NCI-H748 treated with DMSO at 0.1 percent for 48 hours (cell line): ENCODE measurements at places on chromosomes 12 and 14.
A peak's percentile ranks its signal among the peaks of the same experiment; 100 is the strongest.

DNA sequence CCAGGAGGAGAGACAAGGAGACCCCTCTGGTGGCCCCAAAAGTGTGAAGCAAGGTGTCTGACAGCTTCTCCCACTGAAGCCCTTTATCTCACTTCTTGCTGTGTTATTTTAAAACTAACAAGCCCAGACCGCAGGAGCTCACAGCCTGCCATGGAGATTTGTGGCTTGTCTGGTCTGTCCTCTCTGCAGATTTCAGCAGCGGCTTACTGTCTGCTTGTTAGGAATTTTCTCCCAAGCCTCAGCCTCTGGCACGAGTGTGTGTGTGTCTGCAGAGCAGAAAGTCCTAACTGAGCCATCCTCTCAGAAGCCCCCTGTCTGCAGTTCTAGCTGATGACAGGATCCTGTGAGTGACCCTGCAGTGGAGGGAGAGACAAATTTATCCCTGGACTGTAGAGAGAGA is 87.9 kb upstream of the HSPB8 start:
- no peak for DNase-seq

DNA sequence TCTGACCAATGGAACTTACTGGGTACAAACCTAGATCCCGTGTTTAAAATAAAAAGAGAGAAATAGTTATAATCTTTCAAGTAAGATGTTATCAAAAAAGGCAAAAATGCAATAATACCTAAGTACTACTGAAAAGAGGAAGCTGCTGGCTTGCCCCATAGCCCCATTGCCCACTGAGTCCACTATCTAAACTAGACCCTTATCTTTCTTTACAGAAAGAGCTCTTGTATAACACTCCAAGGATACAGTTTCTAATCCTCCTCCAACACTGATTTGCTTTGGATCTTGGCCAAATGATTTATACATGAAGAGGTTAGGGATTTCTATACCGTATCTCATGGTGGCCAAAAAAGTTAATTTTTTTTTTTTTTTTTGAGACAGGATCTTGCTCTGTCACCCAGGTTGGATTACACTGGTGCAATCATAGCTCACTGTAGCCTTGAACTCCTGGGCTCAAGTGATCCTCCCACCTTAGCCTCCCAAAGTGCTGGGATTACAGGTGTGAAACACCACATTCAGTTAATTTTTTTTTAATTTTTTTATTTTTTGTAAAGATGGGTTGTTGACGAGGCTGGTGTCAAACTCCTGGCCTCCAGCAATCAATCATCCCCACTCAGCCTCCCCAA is 2.6 kb downstream of the GXYLT1 start:
- no peak for DNase-seq

- no peak for DNase-seq
Measured at GRCh38 chr14:99534863-99535262, 53.7 kb downstream of the CCNK start.

GRCh38 chr12:122949816-122950675 is 16.2 kb downstream of the ABCB9 start:
- DNase-seq: no peak

DNA sequence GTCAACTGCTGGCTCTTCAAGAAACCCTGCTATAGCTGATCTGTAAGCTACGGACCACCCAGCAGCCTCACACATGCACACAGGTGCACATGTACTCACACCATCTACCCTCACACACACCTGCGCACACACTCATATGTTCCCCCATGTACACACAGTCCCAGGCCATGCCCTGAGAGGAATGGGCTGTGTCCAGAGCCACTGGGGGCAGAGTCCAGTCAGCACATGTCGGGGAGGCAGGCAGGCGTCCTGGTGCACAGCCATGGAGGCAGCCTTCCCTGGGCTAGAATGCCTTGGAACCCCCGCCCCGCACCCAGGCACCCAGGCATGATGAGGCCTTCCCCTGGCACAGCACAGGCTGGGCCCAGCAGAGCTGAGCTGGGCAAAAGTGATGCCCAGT is 58.3 kb upstream of the DLK1 start:
- DNase-seq: no peak

GRCh38 chr12:17511369-17511768 is 578.6 kb downstream of the RERGL start:
- no peak for DNase-seq

- DNase-seq: no peak
Measured at GRCh38 chr14:99327458-99328250, 55.7 kb upstream of the BCL11B start.

DNA sequence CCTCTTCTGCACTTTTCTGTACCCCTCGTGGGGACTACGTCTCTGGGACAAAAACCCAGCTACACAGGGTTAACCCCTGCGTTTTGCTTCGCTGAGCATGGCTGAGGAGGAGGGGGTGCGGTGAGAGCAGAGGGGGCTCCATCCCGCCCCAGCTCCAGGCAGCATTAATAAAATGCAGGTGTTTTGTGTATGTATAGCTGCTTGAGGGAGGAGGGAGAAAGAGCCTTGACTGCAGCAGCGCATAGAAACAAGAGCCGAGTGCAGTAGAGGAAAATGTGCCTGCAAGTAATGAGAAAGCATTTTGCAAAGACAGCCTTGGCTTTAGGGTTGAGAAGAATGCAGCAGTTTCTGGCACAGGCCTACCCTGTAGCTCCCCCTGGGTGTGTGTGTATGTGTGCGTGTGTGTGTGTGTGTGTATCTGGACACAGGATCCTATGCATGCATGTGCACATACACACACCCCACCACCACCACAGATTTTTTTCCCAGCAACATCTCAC is 103.9 kb downstream of the ZFP36L1 start:
- no peak for DNase-seq

GRCh38 chr12:131848753-131849152 is 20.6 kb downstream of the MMP17 start:
- DNase-seq: no peak

GRCh38 chr14:32508281-32508680 is 179.2 kb downstream of the AKAP6 start:
- DNase-seq: no peak

GRCh38 chr12:54526812-54527630 is 22.4 kb upstream of the PDE1B start:
- no peak for DNase-seq

GRCh38 chr14:53127832-53128231 is 25.3 kb downstream of the DDHD1 start:
- DNase-seq: no peak

- no peak for DNase-seq
Measured at GRCh38 chr12:131882804-131883520, 11.5 kb upstream of the ULK1 start.

- no peak for DNase-seq
Measured at GRCh38 chr12:47885012-47885501, 19.7 kb downstream of the VDR start.

DNA sequence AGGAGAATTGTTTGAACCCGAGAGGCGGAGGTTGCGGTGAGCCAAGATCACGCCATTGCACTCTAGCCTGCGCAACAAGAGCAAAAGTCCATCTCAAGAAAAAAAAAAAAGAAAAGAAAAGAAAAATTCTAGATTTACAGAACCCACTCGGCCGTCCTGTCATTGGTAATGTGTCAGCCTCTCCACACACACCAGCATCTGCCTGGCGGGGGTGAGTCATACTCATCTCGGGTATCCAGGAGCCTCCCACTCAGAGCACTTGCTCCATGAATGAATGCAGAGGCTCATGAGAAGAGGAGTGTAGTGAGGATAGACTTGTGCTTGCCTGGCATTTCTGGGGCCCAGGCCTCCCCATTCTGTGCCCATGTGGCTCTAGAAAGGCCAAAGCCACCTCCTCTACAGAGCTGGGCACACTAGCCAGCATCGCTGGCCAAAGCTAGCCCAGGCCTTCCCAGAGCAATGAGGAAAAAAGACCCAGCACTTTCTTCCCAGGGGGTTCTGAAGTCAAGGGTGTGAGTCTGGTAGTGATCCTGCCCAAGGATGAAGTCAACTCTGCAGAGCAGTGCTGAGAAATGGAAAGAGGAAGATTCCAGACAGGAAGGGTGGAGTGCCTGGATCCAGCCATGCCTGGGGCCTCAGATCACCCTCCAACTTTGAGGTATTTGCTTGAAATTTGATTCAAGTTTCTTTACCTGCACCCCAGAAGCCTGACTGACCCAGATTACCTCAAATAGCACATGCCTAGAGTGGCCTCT is 31.2 kb upstream of the KLC1 start:
- DNase-seq: no peak

- DNase-seq: no peak
Measured at GRCh38 chr14:30558362-30558674, 640 bp upstream of the G2E3 start.

- no peak for DNase-seq
Measured at GRCh38 chr12:47410862-47411261, 295.0 kb downstream of the RPAP3 start.

- DNase-seq: no peak
Measured at GRCh38 chr12:106767954-106768822, 6.3 kb upstream of the RIC8B start.

GRCh38 chr12:79388011-79388410 is 302.8 kb downstream of the PAWR start:
- no peak for DNase-seq

DNA sequence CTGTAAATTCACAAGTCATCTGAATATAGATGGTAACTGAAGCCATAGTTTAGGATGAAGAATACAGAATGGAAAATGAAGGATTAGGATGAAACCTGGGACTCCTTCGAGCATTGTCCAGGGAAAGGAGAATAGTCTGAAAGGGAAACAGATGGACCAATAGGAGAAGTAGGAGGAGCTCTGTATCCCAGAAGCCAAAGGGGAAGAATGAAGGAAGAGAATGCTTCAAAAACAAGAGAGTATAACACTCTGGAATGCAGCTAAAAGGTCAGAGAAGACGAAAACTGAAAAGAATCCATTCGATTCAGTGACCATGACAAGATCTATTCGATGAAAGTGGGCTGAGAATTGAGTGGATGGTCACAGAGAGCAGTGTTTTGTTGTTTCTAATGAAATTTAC is 1.0 kb downstream of the GMFB start:
- DNase-seq: no peak

- no peak for DNase-seq
Measured at GRCh38 chr14:37045340-37046061, 126.9 kb downstream of the SLC25A21 start.

DNA sequence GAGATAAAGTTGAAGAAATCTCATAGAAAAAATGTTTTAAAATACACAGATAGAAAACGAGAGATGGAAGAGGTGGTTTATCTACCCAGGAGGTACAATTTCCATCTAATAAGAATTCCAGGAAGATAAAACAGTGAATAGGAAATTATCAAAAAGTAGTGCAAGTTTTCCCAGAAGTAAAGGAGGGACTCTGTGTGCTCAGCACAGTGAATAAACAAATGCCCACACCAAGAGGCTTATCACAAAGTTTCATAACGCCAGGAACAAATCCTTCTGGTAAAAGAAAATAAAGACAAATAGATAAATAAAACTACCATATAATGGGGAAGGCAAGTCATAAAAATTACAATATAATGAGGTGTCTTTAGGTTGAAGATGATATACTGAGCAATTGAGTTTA is 179.0 kb downstream of the SLC41A2 start:
- no peak for DNase-seq

GRCh38 chr12:94551810-94552209 is 92.1 kb upstream of the CEP83 start:
- no peak for DNase-seq

- DNase-seq: peak; percentile 46
Measured at GRCh38 chr12:1083889-1084262, 92.9 kb downstream of the ERC1 start.

- no peak for DNase-seq
Measured at GRCh38 chr14:60166142-60166541, 944 bp upstream of the DHRS7 start.

GRCh38 chr12:89237763-89238162 is 114.5 kb downstream of the DUSP6 start:
- DNase-seq: no peak

DNA sequence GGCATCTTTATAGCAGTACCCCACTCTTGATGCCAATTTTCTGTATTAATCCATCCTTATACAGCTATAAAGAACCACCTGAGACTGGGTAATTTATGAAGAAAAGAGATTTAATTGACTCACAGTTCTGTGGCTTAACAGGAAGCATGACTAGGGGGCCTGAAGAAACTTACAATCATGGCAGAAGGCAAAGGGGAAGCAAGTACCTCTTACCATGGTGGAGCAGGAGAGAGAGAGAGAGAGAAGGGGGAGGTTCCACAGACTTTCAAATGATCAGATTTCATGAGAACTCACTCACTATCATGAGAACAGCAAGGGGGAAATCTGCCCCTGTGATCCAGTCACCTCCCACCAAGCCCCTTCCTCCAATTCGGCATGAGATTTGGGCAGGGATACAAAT is 84.4 kb downstream of the SLC24A4 start:
- no peak for DNase-seq

GRCh38 chr14:100375963-100376735 is 53.0 kb downstream of the SLC25A47 start:
- DNase-seq: peak; percentile 96

- no peak for DNase-seq
Measured at GRCh38 chr12:93972411-93973208, 175.8 kb upstream of the PLXNC1 start.

- DNase-seq: no peak
Measured at GRCh38 chr12:9674226-9674590, 4.7 kb downstream of the CLEC2D start.

- no peak for DNase-seq
Measured at GRCh38 chr12:121781484-121781997, 11.9 kb downstream of the RHOF start.

GRCh38 chr14:98914942-98915341 is 357.1 kb downstream of the BCL11B start:
- no peak for DNase-seq

GRCh38 chr12:124790650-124791400 is 72.8 kb downstream of the SCARB1 start:
- DNase-seq: no peak

- no peak for DNase-seq
Measured at GRCh38 chr12:62215506-62215905, 44.7 kb upstream of the USP15 start.

DNA sequence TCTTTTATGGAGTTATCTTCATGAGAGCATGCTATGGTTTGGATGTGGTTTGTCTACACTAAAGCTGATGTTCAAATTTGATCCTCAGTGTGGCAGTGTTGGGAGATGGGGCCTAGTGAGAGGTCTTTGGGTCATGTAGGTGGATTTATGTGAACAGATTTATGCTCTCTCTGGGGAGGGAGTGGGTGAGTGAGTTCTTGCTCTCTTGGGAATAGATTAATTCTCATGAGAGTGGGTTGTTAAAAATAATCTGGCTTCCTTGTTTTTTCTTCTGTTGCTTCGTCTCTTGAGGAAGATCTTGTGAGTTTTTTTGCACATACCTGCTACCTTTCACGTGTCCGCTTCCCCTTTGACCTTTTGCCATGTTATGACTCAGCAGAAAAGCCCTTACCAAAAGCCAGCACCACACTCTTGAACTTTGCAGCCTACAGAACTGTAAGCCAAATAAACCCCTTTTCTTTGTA is 20.5 kb downstream of the DERA start:
- DNase-seq: no peak

DNA sequence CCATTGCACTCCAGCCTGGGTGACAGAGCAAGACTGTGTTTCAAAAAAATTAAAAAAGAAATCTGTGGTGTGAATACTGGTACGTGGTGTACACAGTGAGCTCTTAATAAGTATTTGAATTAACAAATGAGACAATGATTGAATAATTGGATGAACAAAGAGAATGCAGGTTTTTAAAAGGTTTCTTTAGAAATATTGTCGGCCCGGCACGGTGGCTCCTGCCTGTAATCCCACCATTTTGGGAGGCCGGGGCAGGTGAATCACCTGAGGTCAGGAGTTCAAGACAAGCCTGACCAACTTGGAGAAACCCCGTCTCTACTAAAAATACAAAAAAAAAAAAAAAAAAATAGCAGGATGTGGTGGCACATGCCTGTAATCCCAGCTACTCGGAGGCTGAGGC is 6.6 kb downstream of the HIF1A start:
- no peak for DNase-seq
